ENCODE measurements at places on chromosomes 16 and 17. TPM values are rescaled to one million over a fixed set of nuclear protein-coding genes. Genes with fewer than 3 reads are reported as not detected.

DNA sequence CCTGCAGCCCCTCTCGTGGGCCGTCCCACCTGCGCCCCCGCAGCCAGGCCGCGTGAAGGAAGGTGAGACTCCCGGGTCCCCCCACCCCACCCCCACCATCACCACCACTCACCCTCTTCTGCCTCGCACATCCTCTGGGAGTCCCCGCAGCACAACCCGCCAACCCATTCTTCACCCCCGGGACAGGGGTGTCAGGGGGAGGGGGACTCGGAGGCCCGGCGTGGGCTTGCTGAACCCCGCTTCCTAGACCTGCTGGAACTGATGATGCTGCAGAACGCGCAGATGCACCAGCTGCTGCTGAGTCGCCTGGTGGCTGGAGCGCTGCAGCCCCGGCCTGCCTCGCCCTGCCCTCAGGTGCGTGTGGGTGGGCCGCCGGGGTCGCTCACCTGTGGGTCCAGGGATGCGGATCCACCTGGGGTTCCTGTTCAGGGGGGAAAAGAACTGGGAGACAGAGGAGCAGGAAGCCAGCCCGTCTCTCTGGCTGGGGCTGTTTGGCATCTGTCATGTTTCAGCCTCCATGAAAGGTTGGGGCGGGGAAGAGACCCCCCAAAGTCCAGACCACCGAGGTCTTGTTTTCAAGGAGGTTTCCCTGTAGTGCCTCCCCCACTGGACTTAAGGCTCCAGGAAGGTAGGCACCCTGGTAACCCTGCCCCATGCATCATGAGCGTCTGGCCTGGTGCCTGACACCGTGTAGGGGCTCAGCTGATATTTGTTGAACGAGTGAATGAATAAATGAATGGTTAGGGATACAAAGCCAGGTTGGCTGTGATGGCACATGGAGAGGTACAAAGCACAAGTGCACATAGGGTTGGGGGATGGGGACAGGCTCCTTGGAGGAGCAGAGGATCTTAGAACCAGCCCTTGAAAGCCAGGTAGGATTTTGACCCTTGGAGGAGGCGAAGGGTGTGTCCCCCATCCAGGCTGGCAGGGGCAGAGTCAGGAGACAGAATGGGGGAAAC, 849 bp downstream of the PRR29 start:
- DNase-seq: no peak

GRCh38 chr17:65220732-65221131, 83.6 kb downstream of the RGS9 start:
- no peak for DNase-seq

DNA sequence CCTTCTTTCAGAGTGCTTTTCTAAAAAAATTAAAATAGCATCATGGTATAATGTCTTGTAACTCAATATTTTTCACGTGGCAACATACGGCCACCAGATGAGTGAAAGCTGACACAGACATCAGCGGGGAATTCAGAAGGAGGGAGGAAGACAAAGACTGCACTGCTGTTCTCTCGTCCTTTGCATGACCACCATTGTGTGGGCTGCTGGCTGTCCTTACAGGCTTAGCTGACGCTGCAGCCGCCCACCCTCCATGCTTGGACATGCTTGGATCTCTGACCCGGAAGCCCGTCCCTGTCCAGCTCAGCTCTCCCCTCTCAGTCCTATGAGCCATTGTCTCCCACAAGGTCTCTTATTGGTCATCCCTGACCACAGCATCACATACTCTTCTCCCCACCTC, 11.4 kb upstream of the MLYCD start:
- DNase-seq: no peak

DNA sequence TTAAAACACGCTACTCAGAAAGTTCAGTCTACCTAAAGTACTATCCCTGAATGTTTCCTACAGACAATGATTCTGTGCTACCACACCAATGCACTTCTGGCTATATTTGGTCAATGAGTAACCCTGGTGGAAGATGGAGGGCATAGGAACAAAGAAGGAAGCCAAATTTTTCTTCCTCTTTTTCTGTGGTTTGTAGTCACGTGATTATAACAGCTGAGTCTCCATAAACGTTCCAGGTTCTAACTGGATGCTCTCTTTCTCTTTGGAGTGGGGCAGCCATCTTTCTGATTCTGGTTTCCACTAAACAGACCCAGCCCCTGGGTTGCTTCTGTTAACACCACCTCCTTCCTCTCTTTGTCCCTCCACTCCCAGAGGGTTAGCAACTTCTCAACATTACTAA, 274.9 kb downstream of the CDH11 start:
- no peak for DNase-seq

GRCh38 chr17:9406046-9406606, 169.5 kb downstream of the STX8 start:
- DNase-seq: no peak

DNA sequence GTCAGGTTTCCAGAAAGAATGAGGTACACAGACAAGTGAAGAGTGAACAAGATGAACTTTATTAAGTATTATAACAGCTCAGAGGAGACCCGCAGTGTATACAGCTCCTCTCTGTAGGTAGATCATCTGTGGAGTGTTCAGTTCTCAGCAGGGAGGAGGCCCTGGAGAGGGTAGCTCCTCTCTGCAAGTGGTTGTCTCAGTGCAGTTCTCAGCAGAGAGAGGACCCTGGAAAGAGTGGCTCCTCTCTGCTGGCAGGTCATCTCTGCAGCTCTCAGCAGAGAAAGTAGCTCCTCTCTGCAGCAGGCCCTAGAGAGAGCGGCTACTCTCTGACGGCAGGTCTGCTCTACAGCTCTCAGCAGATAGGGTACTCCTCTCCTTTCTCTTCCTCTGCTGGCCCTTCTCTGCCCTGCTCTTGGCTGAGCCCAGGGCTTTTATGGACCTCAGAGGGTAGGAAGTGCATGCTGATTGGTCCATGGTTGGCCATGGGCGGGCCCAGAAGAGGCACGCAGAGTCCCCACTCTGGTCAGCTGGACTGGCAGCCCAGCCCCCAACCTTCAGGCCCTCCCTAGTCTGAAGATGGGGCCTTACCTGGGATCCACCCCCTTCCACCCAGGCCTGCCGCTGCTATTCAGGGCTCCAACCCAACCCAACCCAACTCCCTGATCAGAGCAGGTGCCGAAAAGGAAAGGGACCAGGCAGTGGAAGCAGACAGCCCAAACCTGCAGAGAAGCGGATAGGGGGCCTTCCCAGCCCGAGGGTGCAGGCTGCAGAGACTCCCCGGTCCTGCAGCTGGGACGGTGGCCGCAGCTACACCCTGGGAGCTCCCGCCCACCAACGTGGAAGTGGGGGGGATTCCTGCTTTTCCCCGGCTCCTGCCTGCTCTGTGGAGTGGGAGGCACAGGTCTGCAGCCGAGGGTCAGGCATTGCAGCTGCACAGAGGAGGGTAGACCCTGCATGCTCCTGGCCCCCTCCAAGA, 18.5 kb upstream of the DNAJA2 start:
- no peak for DNase-seq

- peak; percentile 86 for DNase-seq
These were observed 18.2 kb upstream of the RASL10B start for GRCh38 chr17:35713069-35713728.

GRCh38 chr16:64933885-64934284, 188.0 kb downstream of the CDH11 start:
- DNase-seq: no peak

DNA sequence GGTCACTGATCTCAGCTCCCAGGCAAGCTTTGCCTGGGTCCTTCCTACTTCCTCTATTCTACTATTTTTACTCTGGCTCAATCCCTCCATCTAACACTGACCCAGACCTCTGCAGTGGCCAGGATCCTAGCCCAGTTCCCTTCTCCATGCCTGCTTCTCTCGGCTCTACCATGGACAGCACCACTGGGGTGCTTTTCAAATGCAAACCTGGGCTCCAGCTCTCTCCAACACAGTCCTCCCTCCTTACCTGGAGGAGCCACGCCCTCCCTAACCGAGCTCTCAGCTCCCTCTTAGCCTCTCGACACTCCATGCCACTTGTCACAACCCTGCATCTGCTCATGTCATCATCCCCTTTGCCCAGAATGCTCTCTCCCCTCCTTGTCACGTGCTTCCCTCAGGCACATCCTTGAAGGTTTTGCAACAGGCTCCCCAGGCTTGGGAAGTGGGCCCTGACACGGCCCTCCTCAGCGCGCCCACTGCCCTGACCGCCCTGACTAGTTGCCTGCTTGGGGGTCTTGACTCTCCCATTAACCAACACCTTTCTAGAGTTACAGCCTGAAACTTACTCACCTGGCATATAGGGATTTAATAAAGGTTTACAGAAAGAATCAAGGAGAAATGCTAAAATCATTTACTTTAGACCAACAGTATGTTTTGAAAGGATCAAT, 41.6 kb downstream of the MARF1 start:
- DNase-seq: no peak

DNA sequence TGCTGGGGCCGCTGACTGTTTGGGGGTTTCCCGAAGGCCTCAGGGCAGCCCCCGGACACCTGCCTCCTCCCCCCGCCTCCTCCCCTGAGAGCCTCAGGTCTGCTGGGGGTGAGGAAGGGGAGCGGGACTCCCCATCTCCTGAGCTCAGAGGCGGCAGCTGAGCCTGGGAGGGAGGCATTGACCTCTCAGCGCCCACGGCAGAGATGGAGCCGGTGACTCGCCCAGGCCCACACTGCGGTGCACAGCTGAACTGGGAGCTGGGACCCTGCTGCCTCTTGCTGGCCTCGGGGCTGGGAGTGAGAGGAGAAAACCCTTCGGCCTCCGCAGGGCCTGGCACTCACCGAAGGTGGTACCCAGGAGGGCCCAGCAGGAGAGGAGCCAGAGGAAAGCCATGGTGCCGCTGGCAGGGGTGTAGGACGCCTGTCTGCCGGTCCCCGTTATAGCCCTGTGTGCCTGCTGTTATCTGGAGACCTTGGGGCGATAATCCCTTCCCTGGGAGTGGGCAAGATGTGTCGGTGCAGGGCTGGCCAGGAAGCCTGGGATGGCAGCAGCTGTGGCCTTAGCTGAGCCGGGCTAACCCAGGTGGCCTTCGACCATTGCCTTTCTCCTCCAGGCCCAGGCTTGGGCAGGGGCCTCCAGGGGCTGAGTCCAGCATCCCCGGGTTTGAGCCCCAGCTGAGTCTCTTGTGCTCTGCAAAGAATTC, at the start of gene CTRB2:
Gene CTRB2, minus strand, starts transcription at position 413 of the 703 bp plus-strand sequence. Its CDS starts 20 bp downstream, at position 393.
- no peak for DNase-seq

- no peak for DNase-seq
These were observed 130.7 kb downstream of the C16orf95 start for GRCh38 chr16:87186446-87186845.

GRCh38 chr16:75007443-75007842, 8.6 kb downstream of the ZNRF1 start:
- DNase-seq: no peak

- DNase-seq: peak; percentile 82
These were observed 32.1 kb downstream of the ABR start for GRCh38 chr17:1147664-1148063.

- peak; percentile 52 for DNase-seq
These were observed 209.9 kb downstream of the PRKCB start for GRCh38 chr16:24045641-24046040.

The VTN gene
- 5.2 TPM for total RNA-seq

The TTYH2 gene
- total RNA-seq: 7.9 TPM

The GGA2 gene
- 126 TPM for total RNA-seq

The PRRT2 gene
- total RNA-seq: 19.7 TPM

The TMEM101 gene
- 65.8 TPM for total RNA-seq
